ENCODE measurements at places on chromosomes 2 and 18.

- DNase-seq = no peak
These were observed 10.0 kb downstream of the IL1R2 start for GRCh38 chr2:102001767-102002142.

DNA sequence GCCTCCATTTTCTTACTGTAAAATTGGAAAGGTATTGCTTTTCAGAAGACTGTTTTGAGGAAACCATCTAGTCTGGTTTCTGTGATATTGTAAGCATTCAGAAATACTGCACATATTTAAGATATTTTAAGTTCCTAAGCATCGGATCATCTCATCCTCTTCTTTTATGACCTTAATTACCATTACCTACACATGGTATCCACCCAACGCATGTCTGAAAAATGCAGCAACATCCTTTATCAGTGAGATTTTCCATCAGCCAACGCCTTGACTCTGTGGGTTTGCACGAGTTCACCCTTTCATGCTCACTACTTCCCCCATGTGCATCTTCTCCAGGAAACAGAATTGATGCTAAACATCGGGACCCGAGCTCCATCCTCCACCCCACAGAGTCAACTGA is 84.3 kb downstream of the COL4A4 start:
- DNase-seq = no peak

DNA sequence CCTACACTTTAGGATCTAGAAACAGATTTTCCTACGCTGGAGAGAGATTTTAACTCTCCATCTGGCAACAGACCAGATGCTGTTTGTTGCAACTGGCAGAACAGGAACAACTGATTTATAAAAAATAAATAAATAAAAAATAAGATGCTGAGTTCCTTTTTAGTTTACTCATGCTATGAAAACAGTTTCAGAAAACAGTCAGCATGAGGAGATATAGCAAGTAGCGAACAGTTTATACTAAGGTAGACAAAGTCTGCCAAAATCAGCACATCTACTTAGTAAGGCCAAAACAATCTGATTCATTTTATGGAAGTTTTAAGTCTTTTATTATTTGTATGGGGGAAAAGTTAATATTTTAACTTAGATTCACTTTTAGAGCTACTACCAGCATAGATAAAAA is 974.0 kb upstream of the CNTNAP5 start:
- no peak for DNase-seq

DNA sequence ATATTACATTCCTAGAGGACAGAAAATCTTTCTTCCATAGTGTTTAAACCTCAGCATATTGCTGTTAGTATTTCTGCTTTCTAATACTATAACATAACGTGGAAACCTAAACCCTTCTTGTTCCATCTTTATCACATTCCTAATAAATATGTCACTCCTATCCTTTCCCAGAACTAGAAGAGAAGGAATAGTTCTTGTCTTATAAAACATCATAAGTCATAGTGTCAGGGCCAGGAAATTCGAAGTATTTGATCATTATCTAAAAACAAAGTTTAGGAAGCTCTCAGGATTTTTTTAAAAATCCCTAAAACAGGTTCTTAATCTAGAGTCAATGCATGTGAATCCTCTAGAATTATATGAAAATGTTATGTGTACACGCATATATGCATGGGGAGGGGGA is 2.0 kb downstream of the NHEJ1 start:
- DNase-seq = no peak

DNA sequence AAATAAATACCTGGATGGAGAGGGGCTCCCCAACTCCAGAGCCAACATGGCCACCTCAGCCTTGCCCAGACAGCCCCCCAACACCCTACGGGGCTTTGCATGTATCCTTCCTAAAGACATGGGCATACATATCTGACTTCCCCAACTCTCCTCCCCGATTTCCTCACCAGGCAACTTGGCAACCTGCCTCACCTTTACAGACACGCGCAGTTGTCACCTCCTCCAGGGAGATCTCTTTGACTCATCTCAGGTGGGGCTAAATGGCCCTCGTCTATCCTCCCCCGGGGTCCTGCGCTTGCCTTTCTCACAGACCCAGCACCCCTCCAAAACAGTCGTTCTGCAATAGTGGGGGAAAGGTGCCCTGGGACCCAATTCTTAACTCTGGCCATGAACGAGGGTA is 10.6 kb upstream of the BIN1 start:
- no peak for DNase-seq

DNA sequence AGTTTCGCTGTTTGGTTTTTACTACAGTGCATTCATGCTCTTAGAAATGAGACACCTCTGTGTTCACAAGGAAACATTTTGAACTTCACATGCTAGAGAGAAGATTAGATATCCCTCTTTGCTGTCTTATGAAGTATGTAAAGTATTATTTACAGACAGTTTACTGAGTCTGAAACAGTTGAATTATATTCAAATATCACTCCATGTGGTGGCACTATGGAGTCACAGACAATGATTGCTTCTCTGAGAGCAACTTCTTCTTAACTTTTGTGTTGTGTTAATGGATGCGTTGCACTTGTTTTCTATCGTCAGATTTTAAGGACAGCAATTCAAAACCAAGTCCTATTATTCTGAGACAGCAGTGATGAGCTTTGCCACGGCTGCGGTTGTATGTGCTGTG is 823.6 kb downstream of the GALR1 start:
- DNase-seq = no peak

DNA sequence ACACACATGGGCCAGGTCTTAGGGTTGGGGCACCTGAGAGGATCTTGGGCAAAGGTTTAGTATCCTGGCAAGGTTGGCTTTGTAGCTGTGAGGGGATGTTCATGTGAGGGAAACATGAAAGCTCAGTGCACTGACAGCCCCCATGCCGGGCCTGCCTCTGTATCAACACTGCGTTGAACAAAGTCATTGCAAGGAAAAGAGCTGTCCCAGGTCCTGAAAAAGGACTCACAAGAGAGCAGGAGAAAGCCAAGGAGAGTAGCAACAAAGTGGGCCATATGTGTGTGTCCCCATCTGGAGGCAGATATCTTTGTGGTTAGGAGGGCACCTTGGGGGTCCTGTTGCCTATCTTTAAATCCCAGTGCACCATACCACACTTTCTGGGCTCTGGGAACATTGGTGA is 237.8 kb upstream of the THSD7B start:
- DNase-seq = no peak

DNA sequence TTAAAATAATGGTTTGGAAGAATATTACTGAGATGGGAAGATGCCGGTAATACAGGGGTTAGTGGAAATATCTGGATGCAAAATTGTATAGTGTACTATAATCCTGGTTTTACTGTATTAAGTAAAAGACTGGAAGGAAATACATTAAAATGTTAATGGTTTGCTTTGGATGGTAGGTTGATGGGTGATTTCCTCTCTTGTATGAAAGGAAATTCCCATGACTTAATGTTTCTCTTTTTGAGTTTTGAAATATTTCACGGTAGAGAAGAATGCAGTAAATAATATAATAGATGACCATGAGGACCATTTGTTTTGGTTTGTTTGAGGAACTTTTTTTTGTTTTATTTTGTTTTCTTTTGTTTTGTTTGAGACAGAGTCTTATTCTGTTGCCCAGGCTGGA is 8.2 kb downstream of the SPTBN1 start:
- no peak for DNase-seq

DNA sequence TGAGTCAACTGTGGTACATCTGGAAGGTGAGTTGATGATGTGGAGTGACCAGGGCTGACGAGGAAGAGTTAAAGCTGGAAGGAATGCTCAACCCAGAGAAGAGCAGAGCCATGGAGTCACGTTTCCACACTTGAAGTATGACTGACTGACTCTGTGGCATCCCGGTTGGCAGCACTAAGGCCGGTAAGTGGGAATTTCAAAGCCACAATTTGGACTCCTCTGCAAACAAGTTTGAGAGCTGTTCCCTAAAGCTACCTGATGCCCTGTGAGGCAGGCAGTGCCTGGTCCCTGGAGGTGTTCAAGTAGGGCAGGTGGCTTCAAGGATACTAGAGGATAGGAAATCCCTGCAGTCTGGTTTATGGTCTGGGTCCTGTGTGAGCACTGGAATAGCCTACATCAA is 69.3 kb upstream of the ITGB6 start:
- no peak for DNase-seq

- no peak for DNase-seq
These were observed 11.7 kb downstream of the ARHGAP28 start for GRCh38 chr18:6741232-6741663.

DNA sequence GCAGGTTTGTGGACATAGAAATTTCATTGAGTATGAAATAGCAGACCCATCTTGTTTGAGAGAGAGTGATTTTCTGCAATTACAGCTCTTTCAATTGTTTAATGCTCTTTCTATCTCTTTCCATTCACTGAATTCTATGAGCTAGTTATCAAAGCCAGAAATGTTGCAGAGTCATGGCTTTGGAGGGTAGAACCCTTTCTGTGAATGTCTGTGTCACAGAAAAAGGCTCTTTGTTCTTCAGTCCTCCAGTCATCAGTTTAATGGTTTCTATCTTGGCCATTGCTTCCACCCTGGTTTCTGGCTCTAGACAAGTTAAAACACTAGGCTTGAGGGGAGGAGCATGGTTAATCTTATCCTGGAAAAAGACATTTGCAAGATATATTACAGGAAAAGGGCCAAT is 655.0 kb downstream of the STK39 start:
- DNase-seq = no peak

- DNase-seq = no peak
These were observed 82.8 kb upstream of the DNMT3A start for GRCh38 chr2:25424426-25425028.

GRCh38 chr2:185628985-185629384 is 109.6 kb upstream of the FSIP2 start:
- DNase-seq = peak; percentile 11

- DNase-seq = no peak
These were observed at the start of gene CAVIN2 for GRCh38 chr2:191846515-191847476. Gene CAVIN2, minus strand, starts transcription at chr2:191847088. Its CDS starts 163 bp downstream, at chr2:191846925.

DNA sequence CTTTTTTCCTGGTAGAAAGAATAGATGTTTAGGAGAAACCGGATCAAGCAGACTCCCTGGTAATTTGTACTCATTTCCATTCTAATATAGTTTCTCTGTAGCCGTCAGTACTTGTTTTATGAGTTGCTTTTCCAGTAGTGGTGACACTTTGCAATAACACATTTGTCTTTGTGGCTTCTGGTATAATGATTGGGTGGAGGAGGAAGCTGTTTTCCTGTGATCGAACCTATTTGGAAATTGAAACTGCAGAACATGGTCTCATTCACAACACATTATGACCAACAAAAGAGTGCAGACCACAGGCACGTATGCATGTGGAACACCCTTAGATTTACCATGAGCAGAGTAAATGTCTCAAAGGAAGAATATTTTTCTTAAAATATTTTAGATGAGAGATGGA is 7.6 kb upstream of the SERPINB12 start:
- DNase-seq = no peak

- DNase-seq = no peak
These were observed 156.8 kb downstream of the ANTXR1 start for GRCh38 chr2:69169655-69170389.

- DNase-seq = no peak
These were observed 117.0 kb upstream of the EPAS1 start for GRCh38 chr2:46180189-46180588.

GRCh38 chr18:44884431-44884830 is 203.7 kb downstream of the SETBP1 start:
- no peak for DNase-seq

DNA sequence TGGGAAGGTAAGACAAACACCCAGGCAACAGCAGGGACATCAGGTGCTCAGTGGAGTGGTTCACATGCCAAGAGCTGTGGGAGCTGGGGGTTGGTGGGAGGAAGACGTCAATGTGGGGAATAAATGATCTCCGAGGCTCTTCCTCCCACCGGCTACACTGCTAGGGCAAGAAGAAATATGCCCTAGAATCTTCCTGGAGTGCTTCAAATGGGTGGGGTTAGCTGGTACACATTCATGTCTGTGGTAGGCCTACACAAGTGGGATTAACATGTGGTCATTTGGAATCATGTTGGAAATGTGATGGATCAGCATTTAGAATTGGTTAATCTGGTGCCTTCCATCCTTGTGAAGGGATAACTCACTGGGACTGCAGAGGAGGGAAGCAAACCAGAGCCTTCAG is 12.4 kb upstream of the ZFP36L2 start:
- no peak for DNase-seq

- no peak for DNase-seq
These were observed 131.0 kb upstream of the COPS8 start for GRCh38 chr2:236954641-236955040.

- DNase-seq = no peak
These were observed 22.3 kb downstream of the PXDN start for GRCh38 chr2:1721706-1722646.

GRCh38 chr2:206481056-206481455 is 37.7 kb downstream of the ADAM23 start:
- DNase-seq = no peak

- DNase-seq = no peak
These were observed 6.0 kb downstream of the MAP3K2 start for GRCh38 chr2:127381762-127382161.

DNA sequence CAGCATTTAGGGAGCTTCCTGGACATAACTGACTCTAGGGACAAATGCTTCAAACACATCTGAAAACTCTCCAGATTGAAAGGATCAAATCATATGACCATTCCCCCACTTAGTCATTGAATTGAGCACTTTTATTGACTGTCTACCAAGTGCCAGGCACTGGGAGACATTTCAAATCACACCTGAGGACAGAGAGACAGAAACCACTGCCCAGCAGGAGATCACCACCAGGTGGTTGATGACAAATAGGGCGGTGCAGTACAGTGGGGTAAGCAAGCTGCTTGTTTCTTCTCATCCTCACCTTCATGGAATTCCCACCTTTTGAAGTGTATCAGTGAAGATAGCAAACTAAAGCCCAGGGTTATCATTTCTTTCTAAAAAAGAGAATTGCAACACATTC is 19.0 kb upstream of the CXCR4 start:
- DNase-seq = no peak

DNA sequence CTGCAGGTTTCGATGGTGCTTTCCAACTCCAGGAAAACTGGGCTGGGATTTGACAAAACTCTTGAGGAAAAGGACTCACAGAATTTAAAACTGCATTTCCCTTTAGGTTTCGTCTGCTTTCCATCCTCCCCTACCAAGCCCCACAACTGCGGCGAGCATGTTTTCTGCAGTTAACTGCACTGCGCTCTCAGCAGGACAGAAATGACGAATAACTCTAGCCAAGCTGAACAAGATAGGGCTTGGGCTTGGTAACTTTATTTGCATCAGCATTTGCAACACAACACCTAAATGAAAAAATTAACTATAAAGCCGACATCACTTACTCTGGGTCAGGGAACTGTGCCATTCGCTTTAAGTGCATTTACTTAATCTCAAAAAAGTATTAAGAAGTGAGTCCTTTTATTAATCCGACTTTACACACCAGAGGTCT is 669 bp upstream of the PIKFYVE start:
- no peak for DNase-seq

GRCh38 chr2:171158790-171159371 is 1.8 kb downstream of the TLK1 start:
- no peak for DNase-seq

DNA sequence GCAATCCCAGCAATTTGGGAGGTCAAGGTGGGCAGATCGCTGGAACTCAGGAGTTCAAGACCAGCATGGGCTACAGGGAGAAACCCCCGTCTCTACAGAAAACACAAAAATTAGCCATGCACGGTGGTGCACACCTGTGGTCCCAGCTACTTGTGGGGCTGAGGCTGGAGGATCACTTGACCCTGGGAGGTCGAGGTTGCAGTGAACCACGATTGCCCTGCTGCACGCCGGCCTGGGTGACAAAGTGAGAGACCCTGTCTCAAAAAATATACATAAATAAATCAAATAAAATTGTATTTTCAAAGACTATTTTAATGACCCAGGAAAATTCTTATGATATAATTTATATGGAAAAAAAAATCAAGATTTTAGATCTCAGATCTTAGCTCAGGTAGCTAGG is 191.5 kb downstream of the ZFP36L2 start:
- no peak for DNase-seq

GRCh38 chr2:69902213-69902922 is 8.6 kb downstream of the SNRNP27 start:
- no peak for DNase-seq

Measured in BE2C (cell line).